ENCODE measurements at places on chromosomes 1 and 21.
A peak's percentile ranks its signal among the peaks of the same experiment; 100 is the strongest.

DNA sequence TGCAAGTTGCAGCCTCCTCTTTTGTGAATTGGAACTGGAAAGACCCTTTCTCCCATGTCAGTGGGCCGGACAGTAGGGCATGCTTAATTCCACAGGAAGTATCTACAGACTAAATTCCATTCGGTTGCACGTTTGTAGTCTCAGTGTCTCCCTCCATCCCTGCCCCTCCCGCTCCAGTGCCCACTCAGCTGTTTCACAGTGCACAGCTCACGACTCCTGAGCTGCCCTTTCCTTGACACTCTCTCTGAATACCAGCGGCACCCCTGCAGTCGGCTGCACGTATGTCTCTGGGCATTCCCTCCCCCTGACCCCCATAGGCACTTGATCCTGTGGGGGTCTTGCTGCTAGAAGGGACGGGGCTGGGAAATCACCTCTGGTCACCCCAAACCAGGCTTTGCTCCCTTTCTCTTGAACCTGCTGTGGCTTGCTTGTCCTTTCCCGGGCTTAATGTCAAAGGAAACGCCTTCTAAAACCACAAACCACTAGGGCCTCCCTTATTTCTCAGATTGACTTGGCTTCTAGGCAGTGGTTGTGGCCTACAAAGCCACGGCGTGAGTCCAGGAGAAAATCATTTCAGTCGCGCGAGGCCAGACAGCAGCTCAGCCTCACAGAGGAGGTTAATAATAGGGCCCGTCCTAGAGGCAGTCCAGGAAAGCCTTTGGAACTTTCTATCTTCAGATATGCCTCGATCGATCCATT lies 365.3 kb upstream of the PROX1 start:
- DNase-seq = no peak

DNA sequence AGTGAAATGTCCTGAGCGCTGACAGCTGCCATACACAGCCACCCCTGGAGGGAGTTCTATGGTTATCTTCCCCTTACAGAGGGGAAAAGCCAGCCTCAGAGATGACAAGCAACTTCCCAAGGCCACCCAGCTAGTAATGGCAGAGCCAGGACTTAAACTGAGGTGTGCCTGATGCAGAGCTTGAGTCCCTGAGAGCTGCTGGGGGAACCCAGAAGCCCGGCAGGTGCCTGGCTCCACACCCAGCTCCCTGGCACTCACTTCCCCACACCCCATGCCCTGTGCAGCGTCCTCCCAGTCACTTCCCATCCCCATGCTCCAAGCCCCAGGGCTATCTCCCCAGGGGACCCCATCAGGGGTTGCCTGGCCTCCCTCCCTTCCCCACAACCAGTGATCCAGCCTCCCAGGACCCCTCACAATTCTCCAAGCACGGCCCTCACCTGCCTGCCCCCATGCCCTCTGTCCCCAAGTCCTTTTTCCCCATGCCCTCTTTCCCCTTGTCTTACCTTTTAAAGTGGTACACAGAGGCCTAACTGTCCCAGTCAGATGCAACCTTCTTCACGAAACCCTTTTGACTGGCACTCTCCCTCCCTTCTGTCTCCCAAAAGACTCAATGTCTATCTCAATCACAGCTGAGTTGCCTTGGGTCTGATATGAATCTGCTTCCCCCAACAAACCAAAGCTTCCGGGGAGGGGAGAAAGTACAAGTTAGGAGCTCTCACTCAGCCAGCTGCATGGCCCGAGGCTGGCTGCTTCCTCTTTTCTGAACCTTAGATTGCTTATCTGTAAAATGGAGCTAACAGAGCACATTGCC lies 39.8 kb upstream of the LRP8 start:
- DNase-seq = peak; percentile 85

GRCh38 chr1:168235548-168235885 lies 9.7 kb downstream of the SFT2D2 start:
- no peak for DNase-seq

DNA sequence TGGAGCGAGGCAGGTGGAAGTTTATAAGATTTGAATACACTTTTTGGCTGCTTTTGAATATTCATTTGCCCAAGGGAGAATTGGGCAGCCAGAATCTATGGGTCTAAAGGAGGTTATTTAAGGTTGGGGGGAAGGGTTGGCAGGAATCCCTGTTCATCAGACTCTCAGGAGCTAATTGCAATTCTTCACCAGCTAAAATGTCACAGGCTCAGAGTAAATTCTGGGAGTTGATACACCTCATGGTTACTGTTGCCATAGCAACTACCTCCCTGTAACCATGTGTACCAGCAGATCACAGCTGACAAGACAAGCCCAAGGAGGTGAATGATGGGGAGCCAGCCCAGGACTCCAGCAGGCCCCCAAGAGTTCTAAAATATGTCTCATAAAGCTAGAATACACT lies 75.5 kb downstream of the CAMK2N1 start:
- DNase-seq = no peak

DNA sequence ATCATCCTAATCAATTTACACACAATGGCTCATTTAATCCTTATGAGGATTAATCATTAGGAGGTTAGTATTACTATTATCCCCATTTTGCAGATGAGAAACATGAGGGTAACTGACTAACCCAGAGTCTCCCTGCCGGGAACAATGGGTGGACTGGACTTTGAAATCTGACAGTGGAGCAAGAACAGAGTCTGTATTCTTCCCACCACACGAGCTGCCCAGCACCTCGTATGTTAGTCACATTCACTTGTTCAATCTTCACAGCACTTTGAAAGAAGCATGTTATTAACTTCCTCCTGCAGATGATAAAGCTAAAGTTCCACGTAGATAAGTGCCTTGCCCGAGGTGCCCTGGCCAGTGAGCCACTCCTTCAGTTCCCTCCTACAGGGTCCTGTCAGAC lies 12.4 kb downstream of the C8B start:
- no peak for DNase-seq

GRCh38 chr1:66311628-66312027 lies 222.3 kb upstream of the SGIP1 start:
- DNase-seq = no peak

DNA sequence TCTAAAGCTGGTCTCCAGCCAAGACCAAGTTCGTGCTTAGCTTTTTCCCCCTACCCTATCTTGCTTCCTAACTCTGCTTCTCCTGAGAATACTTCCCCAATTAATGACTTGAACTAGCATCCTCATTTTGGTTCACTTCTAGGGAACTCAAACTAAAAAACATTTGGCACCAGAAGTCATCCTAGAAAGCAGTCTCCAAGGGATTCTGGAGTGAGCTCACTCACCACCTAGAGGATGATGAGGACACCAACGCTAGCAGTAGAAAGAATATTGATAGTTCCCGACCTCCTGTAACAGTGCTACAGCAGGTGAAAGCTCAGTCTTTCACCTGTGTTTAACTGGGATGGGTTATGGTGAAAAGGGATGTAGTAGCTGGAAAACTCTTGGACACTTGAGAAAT lies 4.7 kb upstream of the PSMB2 start:
- no peak for DNase-seq

- no peak for DNase-seq
Observed at GRCh38 chr1:95408507-95409136, 174.6 kb downstream of the RWDD3 start.

GRCh38 chr1:210483821-210484220 lies 155.1 kb downstream of the HHAT start:
- no peak for DNase-seq

GRCh38 chr1:81053826-81054225 lies 746.9 kb upstream of the ADGRL2 start:
- DNase-seq = no peak

- DNase-seq = no peak
Observed at GRCh38 chr1:204142032-204142974, 9.5 kb downstream of the ETNK2 start.

GRCh38 chr1:87673748-87674147 lies 345.1 kb downstream of the LMO4 start:
- DNase-seq = no peak

DNA sequence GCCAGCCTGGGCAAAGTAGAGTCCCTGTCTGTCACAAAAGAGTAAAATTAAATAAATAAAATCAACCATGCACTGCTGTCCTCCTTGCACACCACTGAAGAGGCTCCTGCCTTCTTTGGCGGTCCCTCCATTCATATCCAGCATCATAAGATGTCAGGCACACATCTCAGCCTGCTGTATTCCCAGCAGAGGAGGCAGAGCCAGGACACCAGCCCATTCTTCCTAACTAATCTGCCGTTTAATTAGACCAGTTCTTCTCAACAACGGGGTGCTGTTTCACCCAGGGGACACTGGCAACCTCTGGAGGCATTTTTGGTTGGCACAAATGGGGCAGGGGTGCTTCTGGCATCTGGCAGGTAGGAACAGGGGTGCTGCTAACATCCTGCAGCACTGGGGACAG lies 119.7 kb downstream of the ETS2 start:
- DNase-seq = no peak

DNA sequence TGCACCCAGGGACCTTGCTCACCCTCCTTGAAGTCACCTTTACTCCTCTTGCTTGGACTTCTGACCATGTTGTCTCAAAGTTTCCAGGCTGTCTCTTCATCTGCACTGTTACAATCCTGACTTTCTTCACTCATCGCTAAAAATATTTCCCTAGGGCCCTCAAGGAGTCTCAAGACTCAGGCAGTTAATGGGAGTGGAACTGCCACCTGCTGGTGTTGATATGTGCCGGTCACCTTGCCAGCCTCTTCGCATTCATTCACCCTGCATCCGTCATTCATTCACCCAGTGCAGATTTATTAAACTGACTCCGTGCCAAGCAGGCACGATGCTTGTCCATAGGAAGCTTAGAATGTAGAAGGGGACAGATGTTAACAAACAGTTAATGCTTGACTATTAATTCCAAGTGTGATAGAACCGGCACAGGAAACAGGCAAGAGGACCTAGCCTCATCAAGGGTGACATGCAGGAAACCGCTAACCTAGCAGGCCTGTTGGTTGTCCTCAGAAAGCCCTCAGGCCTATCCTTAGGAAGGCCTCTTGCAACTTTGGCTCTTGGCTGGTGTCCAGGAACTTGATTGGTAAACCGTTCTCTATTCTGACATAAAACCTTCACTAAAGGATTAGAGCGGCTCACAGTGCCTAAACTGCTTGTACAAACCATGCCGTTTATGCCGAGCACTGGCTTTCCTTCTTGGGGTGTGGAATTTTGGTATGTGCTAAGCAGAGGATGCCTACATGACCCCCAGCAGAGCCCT lies 342.2 kb downstream of the CAMTA1 start:
- DNase-seq = no peak

DNA sequence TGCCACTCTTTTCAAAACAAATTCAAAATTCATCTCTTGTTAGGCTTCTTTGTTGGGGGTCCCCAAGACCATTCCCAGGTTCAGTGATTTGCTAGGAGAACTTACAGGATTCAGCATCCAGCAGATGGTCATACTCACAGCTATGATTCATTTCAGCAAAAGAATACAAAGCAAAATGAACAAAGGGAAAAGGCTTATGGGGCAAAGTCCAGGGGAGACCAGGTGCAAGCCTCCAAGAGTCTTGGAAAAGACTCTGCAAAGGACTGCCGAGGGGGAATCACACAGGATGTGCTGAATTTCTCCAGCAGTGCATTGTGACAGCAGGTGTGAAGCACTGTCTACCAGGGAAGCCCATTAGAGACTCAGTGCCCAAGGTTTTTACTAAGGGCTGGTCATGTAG lies 7.3 kb downstream of the TRAF5 start:
- DNase-seq = no peak

GRCh38 chr21:40923407-40923806 lies 76.4 kb upstream of the DSCAM start:
- no peak for DNase-seq

DNA sequence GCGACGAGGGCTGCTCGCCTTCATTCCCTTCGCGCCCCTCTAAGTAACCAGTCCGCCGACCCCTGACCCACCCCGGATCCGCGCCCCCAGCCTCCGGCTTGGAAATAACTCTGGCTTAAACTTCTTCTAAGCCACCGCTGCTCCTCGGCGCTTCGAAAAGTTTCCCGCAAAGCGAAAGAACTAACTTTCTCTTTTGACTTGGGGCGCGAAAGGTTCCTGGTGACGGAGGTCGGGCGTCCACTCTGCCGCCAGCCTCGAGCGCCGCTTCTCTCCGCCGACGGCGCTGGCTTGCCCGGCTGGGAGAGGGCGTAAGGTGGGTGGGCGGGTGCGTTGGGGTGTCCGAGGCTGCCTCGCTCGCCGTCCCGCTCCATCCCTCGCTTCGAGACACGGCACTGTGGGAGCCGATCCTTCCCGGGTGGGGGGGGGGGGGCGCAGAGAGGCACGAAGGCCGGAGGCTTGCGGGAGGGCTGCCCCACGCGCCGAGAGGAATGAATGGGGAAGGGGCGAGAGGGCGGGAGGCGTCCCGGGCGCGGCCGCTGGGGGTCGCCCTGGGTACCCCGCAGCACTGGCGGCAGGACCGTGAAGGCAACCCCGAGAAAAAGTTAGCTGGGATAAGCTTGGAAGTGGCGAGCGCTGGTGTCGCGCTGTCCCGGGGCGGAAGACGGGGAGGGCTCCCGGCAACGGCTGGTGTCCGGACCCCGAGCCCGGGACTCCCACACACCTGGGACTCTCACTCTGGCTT lies 569 bp downstream of the ATF3 start:
- DNase-seq = no peak

DNA sequence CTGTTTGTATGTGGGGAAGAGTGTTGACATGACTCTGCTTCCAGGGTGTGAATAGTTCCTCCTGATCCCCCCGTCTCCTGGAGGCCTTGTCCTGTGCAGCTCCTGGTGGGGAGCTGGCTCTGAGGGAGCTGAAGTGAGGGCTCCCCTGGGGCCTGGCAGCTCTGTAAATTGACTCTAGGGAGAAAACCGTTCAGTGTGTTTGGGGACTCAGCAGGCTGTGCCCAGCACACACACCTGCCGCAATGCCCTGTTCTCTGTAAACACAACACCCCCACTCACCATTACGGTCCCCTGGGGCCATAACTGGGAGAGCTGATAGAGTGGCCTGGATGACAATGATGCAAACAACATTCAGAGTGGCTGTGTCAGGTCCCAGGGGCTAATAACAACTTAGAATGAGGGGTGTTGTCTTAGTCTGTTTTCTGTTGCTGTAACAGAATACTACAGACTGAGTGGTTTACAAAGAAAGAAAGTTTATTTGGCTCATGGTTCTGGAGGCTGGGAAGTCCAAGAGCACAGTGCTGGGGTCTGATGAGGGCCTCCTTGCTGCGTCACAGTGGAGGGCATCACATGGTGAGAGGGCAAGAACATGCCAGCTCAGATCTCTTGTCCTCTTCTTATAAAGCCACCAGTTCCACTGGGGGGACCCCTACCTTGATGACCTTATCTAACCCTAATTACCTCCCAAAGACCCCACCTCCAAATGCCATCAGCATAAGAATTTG lies 15.3 kb downstream of the ADORA1 start:
- no peak for DNase-seq

GRCh38 chr1:24210195-24210627 lies 23.1 kb upstream of the IFNLR1 start:
- DNase-seq = no peak

GRCh38 chr1:85621430-85621829 lies 40.9 kb downstream of the CCN1 start:
- DNase-seq = no peak

Measured in GM18507 (cell line).